Non-pigmented ciliary epithelial cell (primary cell): ENCODE measurements at places on chromosomes 6 and 20.

DNA sequence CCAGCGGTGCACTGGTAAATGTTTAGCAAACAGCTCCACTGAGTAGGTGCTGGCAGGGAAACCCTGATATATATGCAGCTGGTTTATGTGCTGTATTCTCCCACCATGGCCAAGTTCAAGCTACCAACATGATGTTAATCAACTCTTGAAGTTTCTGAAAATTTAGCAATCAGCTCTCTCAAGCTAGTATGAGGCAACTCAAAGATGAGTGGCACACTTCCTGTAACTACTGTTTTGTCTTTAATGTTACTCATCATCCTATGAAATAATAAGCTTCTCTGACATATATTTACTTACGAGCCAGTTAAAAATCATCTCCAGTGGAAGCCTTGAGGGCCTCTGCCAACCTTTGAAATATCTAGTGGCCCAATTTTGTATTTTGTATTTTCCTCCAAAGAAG, 54.7 kb downstream of the TRMT6 start:
- no peak for DNase-seq

- DNase-seq = no peak
Observed at GRCh38 chr6:170011204-170012036, 260.0 kb downstream of the ERMARD start.

DNA sequence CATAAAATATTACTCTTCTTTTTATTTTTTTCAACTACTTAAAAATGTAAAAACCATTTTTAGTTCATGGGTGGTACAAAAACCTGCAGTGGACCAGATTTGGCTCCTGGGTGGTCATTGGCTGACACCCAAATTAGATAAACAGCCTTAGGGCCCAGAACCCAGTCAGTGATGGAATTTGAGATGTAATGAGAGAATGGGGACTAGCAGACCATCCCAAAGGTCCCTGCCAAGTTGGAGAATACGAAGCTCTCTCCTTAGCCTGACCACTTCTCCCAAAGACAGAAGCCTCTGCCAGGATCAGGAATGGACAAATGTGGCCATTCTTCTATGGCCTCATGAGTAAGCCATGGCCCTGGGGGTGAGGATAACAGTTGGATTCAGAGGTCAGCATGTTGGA, 194.7 kb downstream of the NFATC2 start:
- DNase-seq = no peak

- DNase-seq = no peak
Observed at GRCh38 chr20:37954190-37954589, 51.3 kb downstream of the VSTM2L start.

GRCh38 chr6:11525468-11526155, 11.9 kb upstream of the TMEM170B start:
- no peak for DNase-seq

DNA sequence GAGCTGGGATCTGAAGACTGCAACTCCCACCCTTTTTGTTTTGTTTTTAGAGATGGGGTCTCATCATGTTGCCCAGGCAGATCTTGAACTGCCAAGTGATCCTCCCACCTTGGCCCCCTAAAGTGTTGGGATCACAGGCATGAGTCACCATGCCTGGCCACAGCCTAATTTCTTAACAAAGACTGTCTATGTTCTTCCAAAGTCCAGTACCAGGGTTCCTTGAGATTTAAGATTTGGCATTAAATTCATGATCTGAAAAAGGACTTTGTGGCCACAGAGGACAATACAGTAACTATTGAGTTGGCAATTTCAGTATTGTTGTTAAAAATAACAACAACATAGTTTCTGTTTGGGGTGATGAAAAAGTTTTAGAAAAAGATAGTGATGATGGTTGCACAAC, 28.7 kb upstream of the BEND3 start:
- DNase-seq = no peak

GRCh38 chr20:59729506-59729905, 125.2 kb downstream of the PHACTR3 start:
- no peak for DNase-seq

- no peak for DNase-seq
Observed at GRCh38 chr6:107862383-107862782, 38.3 kb upstream of the SCML4 start.

DNA sequence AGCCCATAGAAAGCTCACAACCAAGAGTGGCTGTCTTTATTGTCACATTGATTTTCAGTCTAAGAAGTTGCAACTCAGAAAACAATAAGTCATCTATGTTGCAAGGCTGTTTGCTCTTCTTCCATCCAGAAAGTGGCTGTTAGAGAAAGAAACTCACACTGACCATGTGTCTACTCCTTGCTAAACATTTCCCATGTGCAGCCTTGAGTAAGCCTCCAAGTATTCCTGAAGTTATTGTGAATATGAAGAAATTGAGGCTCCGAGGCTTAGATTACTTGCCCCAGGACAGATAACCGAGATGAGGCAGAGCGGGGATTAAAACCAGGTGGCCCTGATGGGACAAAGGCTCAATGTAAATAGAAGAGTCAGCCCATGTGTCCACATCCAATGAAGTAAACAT, 105.0 kb downstream of the SPTLC3 start:
- DNase-seq = no peak

DNA sequence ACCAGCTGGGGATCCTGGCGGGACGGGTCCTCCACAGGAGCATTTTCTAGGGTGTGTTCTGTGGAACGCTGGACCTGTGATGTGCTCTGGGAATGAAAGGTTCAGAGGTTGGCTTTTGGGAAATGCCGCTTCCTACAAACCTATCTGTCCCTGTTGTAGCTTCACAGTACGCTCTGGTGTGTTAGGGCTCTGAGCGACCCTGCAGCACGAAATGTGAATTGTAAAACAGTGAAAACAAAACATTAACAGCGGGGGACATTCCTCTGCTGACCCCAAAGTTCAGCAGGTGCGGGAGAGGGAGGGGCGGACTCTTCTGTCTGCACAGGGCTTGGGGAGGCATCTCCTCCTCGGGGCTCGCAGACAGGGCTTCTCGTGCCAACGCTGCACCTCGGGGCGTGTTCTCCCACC, 155.9 kb downstream of the NRN1 start:
- DNase-seq = no peak
